HT-29 (cell line): ENCODE measurements at places on chromosomes 5 and 9.
A peak's percentile ranks its signal among the peaks of the same experiment; 100 is the strongest.

- no peak for DNase-seq
Observed at GRCh38 chr9:35727676-35728040, 4.3 kb downstream of the TLN1 start.

DNA sequence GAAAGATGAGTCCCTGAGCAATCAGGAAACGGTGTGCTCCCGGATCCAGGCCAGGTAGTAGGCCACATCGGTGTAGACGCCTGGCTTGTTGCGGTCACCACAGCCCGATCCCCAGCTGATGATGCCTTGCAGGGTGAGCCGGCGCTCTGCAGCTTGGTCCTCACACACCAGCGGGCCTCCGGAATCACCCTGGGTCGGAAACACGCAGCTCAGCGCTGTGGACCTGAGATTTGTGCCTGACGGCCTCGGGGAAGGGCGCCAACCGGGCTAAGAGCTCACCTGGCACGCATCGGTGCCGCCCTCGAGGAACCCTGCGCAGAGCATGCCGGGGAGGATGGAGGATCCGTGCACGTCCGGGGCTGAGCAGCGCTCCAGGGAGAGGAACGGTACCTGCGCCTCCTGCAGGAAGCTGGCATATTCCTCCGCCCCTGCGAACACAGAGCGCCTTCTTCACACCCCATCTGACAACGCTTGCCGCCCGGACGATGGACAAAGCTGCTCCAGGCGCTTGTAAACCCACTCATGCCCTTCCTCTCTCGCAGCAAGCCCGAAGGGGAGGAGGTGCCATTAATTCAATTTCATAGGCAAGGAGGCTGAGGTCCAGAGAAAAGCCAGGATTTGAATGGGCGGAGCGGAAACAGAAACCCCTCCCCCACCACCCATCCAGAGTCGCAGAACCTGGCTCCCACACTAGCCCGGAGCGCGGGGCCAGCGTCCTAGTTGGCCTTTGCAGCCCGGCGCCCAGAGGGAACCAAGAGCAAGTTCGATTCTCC, 2.0 kb upstream of the PFN3 start:
- DNase-seq: peak; percentile 92

DNA sequence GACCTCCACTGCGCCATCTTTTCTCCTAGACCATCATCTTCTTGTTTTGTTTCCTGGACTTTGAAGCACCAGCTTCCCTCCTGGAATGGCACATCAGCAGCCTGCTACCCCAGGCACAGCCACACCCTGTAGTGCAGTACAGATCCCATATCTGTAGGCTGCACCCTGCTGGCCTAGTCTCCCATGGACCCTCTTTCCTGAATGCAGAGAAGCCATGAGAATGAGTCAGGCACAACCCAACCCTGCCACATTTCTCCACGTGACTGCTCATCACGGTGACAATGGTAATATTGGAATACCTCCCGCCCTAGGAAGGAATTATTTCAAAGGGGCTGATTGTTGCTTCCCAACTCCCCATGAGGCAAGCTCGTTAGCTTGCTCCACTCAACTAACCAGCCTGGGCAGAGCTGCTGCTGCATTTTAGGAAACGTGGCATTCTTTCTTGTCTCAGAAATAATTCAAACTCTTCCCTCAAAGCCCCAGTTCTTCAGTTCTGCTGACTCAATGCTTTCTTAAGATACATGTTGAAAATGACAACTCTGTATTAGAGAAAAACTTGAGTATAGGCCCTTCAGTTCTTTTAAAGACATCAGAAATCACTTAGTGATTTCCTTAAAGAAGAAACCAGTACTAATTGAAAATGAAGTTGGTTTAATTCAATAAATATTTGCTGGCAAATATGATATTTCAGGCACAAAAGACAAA, 328.1 kb downstream of the MLLT3 start:
- DNase-seq: no peak

- no peak for DNase-seq
Observed at GRCh38 chr5:69341520-69342161, 9.0 kb upstream of the CCDC125 start.

GRCh38 chr9:137191691-137192447, 3.4 kb downstream of the SSNA1 start:
- DNase-seq: no peak

- DNase-seq: no peak
Observed at GRCh38 chr9:95000821-95001220, 274.3 kb downstream of the AOPEP start.

DNA sequence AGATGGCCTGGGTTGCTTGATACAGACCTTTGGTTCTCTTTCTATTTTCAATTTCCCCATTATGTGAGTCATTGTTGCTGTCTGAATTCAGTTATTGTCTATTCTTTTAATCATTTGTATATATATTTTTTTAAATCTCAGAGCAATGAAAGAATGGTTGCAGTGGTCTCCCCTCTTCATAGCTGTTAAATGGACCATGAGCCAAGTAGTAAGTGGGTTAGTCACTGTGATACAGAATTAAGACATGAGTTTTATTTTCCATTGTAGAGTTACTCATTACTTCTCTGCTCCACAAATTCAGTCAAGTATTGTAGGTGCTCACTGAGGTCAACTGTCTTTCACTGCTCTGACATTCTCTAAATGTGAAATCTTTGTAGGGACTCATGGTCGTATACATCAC, 174.6 kb upstream of the GRAMD2B start:
- no peak for DNase-seq

- DNase-seq: no peak
Observed at GRCh38 chr9:129038109-129038852, 1.9 kb downstream of the MIGA2 start.

- peak; percentile 48 for DNase-seq
Observed at GRCh38 chr9:89519366-89519805, 21.5 kb upstream of the SEMA4D start.

- no peak for DNase-seq
Observed at GRCh38 chr5:102818345-102818744, 63.2 kb downstream of the PAM start.

DNA sequence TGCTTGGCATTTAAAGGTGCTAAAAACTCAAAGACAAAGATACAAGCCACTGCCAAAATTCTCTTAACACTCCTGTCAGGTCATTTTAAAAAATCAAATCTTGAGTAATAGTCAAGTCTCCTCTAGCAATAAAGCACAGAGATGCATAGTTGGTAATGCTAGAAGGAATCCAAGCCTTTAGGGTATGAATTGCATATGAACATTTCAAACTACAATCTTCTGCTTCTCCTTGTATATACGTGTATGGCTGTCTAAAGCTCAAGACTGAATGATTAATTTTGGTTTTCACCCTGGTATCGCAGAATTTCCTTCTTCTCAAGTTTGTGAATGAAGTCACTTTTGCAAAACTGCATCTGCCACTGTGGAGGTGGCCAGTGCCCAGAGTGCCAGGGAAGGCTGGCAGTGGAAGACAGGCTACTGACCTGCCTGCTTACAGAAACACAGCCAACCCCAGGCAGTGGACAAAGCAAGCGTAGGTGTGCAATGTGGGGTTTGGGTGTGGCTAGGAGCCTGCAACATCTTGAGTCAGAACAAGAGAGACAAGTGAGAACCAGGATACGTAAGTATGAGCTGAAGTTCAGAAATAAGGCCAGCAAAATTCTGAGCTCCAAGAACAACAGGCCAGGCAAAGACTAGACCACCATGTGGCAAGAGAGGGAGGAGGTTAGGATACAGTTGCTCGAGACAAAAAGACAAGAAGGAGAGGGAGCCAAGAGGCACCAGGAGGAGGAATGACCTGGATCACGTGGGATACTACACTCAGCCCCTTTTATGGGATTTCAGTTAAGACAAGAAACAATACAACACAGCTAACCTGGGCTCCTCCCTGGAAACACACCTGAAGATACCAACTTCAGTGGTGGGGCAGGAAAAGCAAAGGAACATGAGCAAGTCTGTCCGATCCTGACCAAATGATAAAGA, 22.6 kb downstream of the MYO10 start:
- DNase-seq: peak; percentile 75

- DNase-seq: no peak
Observed at GRCh38 chr5:116892993-116893392, 318.4 kb upstream of the SEMA6A start.

DNA sequence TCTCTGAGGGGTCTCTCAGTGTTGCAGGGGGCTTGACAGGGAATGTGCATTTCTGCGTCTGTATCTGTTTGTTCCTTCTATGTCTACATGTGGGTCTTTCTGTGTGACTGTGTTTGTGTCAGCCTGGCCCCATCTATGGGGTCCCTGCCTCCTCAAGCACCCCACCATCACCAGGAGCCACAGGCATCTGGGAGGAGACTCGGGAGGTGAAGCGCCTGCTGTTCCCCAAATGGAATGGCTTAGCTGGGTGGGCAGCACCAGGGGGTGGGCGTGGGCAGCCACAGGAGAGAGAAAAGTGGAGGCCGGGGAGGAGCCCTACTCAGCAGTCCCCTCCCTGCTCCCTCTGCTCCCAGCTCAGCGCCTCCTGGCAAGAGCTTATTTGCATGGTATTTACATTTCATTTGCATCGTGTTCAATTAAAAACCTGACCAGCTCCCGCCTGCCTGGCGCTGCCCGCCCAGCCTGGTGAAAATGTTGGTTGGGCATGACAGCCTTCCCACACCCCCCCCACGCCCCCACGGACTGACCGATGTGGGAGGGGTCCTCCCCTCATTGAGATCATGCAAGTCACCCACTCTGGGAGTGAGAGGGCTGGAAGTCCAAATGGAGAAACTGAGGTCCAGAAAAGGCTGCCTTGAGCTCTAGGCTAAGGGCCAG, 50.5 kb downstream of the CXXC5 start:
- peak; percentile 37 for DNase-seq

- no peak for DNase-seq
Observed at GRCh38 chr5:160348080-160348479, 22.3 kb downstream of the C1QTNF2 start.

- DNase-seq: no peak
Observed at GRCh38 chr9:99352826-99353225, 130.7 kb downstream of the SEC61B start.
